ENCODE measurements at places on chromosomes 6 and 20. TPM values are rescaled to one million over a fixed set of nuclear protein-coding genes. Genes with fewer than 3 reads are reported as not detected.

GRCh38 chr6:149217466-149217888, 100.0 kb upstream of the TAB2 start:
- H3K27ac ChIP-seq = no peak overlapping the region
- H3K36me3 ChIP-seq = no peaks in the 10 kb centered on the region
- H3K4me3 ChIP-seq = no peak overlapping the region
- no peaks in the 10 kb centered on the region for H3K4me1 ChIP-seq
- no peak for DNase-seq

GRCh38 chr20:23524146-23524545, 33.2 kb downstream of the CST8 start:
- H3K27me3 ChIP-seq = peaks cover 9% of the 10 kb centered on the region
- H3K36me3 ChIP-seq = no peaks in the 10 kb centered on the region
- no peak overlapping the region for H3K4me3 ChIP-seq
- DNase-seq = no peak
- H3K4me1 ChIP-seq = no peaks in the 10 kb centered on the region

- H3K4me3 ChIP-seq = no peak overlapping the region
- H3K36me3 ChIP-seq = peaks cover 3% of the 10 kb centered on the region
- H3K27me3 ChIP-seq = no peaks in the 10 kb centered on the region
- no peak for DNase-seq
- H3K27ac ChIP-seq = no peak overlapping the region
Measured at GRCh38 chr20:47543006-47543431, 41.3 kb downstream of the NCOA3 start.

DNA sequence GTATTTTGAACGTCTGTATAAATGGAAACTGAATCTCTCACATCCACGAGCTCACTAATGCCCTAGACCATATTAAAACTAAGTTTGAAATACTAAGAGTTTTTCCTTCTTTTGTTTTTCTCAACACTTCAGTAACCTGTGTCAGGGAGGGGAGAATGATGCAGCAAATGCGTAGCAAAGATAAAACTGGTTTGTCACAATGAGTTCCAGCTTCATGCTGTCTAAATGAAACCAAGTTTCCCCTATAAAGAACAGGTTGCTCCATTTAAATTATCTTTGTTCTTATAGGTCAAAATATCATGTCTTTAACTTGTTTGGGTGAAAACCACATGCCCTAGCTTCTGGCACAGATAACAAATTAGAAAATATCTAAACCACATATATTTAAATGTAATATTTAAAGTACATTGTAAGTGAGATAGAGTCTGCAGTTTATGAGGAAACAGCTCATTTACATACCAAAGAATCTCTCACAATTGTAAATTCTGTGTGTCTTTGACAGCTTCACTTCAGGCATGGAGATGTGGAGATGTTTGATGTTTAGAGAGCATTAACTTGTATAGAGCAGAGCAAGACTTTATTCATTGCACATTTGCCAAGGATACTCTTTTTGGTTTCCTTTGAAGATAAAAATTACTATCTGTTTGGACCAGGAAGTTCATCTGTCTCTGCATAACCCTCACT, 7.3 kb downstream of the TRDN start:
- no peaks in the 10 kb centered on the region for H3K27me3 ChIP-seq
- peaks cover 31% of the 10 kb centered on the region for H3K4me1 ChIP-seq
- no peaks in the 10 kb centered on the region for H3K36me3 ChIP-seq
- DNase-seq = no peak

DNA sequence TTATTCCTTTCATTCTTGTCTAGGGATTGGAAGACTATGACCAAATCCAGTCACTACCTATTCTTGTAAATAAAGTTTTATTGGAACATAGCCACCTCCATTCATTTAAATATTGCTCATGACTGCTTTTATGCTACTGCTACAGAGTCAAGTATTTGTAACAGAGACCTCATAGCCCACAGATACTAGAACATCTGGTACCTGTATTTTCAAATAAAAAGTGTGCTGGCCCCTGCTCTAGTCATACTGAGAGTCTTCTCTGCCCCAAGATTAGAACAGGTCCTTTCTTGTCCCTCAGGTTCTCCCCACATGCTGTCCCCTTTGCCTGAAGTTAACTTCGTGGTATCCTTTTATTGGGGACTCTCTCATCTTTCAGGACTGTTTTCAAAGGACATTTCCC, 422.3 kb downstream of the CBLN4 start:
- H3K4me1 ChIP-seq = no peaks in the 10 kb centered on the region
- H3K27me3 ChIP-seq = no peaks in the 10 kb centered on the region
- H3K4me3 ChIP-seq = no peak overlapping the region

- H3K27ac ChIP-seq = no peak overlapping the region
- no peak overlapping the region for H3K4me3 ChIP-seq
- peaks cover 22% of the 10 kb centered on the region for H3K4me1 ChIP-seq
- no peak for DNase-seq
- no peaks in the 10 kb centered on the region for H3K27me3 ChIP-seq
Measured at GRCh38 chr6:26361544-26361943, 3.5 kb upstream of the BTN3A2 start.

- H3K4me3 ChIP-seq = no peak overlapping the region
- peak overlapping the region; percentile 79 for H3K27ac ChIP-seq
- H3K4me1 ChIP-seq = peaks cover 30% of the 10 kb centered on the region
Measured at GRCh38 chr20:47125758-47126591, 230.5 kb downstream of the ZMYND8 start.

- H3K4me1 ChIP-seq = no peaks in the 10 kb centered on the region
- DNase-seq = no peak
- H3K27ac ChIP-seq = no peak overlapping the region
- H3K27me3 ChIP-seq = peaks cover 12% of the 10 kb centered on the region
- H3K36me3 ChIP-seq = no peaks in the 10 kb centered on the region
Measured at GRCh38 chr6:50602292-50602691, 111.0 kb upstream of the TFAP2D start.

- peaks cover 3% of the 10 kb centered on the region for H3K27me3 ChIP-seq
- no peak for DNase-seq
- H3K4me1 ChIP-seq = no peaks in the 10 kb centered on the region
- H3K4me3 ChIP-seq = no peak overlapping the region
- H3K36me3 ChIP-seq = no peaks in the 10 kb centered on the region
Measured at GRCh38 chr20:13205848-13206434, 15.1 kb upstream of the ISM1 start.

- no peak overlapping the region for H3K27ac ChIP-seq
- no peaks in the 10 kb centered on the region for H3K27me3 ChIP-seq
- no peak for DNase-seq
- no peaks in the 10 kb centered on the region for H3K36me3 ChIP-seq
Measured at GRCh38 chr20:54223751-54224150, 15.9 kb downstream of the PFDN4 start.

Gene NKAPL
- total RNA-seq = 4.5 TPM

Gene UBE2C
- total RNA-seq = 0.91 TPM

Gene GPX6
- not detected for total RNA-seq

Gene SLC26A8
- total RNA-seq = not detected

Gene C6orf58
- total RNA-seq = not detected

Measured in left ventricle myocardium inferior (tissue), 1 donor.